H7 (cell line): ENCODE measurements at places on chromosomes 12 and 14. TPM values are rescaled to one million over a fixed set of nuclear protein-coding genes. Genes with fewer than 3 reads are reported as not detected.

FRMD6 gene
- total RNA-seq, result 17.4 TPM in 2 replicates

MYO1A gene
- 0.24 and 0.59 TPM in 2 replicates for total RNA-seq

FGF6 gene
- not detected in 2 replicates for total RNA-seq

AQP6 gene
- not detected in 2 replicates for total RNA-seq

DNA sequence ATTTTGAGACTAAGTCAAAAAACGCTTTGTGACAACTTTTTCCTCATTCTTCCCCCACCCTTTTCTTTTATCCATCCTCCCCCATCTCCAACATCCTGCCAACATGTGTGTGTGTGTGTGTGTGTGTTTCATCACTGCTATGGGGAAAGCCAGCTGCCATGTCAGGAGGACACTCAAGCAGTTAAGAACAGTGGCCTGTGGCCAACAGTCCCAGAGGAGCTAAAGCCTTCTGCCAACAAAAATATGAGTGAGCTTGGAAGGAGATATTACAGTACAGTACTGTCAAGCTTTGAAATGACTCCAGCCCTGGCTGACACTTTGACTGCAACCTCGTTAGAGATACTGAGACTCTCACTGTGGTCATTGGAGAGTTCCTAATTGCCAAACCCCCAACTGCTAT lies 5.0 kb upstream of the CSRP2 start:
- no peak for DNase-seq

- DNase-seq, result no peak
Observed at GRCh38 chr12:76206039-76206676, 121.7 kb upstream of the NAP1L1 start.

DNA sequence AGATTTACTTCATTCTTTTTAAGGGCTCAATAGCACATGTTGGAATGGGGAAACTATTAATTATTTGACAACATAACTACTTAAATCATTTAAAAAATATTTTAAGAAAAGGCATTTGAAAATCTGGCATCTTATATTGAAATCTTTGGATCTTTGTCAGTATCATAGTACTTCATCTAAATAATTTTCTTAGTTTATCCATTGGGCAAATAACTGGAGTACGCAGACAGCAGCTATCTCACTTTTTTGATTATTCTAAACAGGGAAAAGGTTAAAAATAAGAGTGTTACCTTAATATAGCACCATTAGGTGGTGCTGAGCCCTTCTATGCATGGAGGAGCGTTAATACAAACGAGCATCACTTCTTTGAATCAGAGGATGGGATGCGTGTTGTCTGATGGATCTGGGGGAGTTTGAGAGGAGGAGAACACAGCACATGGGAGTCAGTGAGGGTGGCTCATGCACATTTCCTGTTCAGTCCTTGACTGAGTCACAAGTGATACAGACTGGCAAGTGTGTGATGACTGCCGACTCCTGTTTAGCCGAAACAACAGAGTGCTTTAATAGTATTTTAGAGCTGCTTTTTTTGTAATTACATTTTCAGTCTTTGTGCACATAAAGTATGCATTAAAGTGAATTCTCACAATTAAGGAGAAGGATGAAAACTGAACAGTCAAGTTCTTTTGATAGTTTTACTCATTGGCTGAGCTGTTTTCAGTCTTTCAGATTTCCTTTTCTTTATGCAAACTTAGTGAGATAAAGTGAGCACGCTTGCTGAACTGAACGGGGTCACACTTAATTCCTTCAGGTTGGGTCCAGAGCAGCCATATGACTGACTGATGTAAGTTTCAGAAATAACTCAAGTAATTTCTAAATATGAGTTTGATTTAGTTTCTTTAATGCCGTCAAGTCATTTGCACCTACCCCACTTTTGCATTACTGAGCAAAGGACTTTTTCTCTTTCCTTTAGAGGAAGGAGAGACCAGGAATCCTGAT lies 92.7 kb downstream of the DIP2B start:
- DNase-seq, result peak; percentile 35
